ENCODE measurements at places on chromosomes 4 and X.

DNA sequence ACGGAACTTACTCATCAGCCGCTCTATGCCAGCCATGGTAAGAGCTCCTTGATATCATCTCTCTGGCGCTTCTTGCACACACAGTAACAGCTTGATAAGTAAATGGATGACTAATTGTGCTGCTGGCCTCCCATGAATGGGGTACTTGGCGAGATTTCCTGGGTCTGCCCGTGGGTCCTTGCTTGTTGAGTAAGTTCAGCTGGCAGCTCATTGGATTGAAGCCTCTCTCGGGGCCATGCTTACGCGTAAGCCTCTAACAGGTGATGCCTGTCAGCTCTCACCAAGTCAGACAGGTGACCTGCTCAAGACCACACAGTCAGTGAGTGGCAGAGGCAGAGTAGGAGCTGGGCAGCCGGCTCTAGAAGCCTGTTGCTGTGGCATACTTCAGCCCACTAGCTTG, 7.7 kb downstream of the NSG1 start:
- DNase-seq: no peak

DNA sequence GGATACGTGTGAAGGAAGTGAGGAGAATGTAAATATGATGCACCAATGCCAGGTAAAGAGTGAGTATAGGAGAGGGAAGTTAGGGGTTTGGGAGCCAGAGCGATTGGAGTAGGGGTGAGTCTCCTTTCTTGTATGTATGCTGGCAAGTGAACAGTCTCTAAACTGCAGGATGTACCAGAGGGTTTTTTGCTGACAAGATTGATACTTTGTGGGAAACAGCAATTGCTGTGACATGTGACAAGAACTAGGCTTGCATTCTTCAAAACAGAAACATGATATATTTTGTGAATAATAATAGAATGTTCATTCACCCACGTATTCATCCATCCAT, 706 bp downstream of the CHIC1 start:
- no peak for DNase-seq

GRCh38 chrX:9340598-9341290, 124.1 kb upstream of the TBL1X start:
- no peak for DNase-seq

DNA sequence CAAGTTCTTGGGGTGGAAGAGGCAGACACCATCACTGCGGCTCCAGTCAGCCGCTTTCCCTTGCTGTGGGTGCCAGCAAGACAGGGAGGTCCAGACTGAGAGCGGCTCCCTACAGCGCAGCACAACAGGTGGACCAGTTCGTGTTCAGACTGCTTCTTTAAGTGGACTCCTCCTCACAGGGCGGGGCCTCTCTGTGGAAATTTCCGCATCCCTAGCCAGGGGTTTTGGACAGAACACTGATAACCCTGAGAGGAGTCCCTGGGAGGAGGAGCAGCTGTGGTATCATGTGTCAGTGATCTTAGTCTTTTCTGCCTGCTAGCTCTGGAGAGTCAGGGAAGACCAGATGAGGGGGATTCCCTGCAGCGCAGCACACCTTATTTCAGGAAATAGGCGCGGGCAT, 48.5 kb downstream of the MAGEC2 start:
- no peak for DNase-seq

GRCh38 chr4:113646442-113646822, 115.1 kb downstream of the CAMK2D start:
- no peak for DNase-seq

DNA sequence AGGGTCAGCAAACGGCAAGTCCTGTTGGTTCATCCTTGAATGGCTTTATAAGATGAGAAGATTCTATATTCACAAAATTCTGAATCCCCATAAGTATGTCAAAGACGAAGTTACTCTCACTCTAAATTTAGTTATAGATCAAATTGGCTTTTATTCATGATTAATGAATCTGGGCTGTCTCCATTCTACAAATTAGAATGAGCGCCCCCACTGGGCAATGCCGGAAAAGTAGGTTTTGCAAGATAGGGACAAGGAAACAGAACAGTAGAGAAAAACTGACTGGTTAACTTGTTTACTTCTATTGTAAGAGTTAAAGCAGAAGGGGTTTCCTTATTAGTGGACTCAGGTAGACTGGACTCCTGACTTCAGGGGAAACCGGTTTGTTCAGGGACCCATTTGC, 100.3 kb downstream of the F11 start:
- DNase-seq: no peak

DNA sequence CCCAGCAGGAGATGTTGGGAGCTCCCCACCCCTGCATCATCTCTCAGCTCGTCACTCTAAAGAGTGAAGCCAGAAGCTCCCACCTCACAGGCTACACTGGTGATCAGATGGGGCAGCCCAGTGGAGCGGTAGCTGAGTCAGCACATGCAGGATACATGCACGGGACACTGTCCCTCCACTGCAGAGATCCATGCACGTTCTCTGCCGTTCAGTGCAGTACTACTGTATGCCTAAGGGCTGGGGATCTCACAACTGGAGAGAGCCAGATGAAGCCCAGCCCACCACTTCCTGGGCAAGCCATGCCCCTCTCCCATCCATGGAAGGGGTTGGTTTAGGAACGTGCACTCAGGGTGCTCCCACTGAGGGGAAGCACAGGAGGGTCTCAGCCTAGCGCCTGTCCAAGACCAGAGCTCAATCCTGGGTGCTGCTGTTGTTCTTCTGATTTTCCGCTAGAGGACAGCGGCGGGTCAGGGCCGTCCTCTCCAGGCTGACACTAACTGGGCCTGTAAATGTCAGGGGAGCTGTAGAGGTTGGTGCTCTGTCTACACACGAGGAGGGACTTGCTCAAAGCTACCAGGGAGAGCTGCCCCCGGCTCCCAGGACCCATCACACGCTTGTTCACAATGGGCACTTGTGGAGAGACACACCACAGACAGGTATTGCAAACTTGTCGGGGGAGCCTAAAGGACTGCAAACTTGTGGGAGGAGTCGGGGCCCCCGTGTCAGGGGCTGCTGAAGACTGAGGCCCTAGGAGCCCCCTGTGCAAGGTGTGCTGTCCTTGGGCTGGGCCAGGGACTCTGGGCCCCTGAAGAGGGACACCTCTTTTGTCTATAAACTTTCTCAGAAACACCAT, 18.2 kb upstream of the ABLIM2 start:
- peak; percentile 19 for DNase-seq

GRCh38 chrX:137119049-137119448, 85.3 kb upstream of the GPR101 start:
- DNase-seq: no peak

GRCh38 chr4:128341634-128342033, 54.0 kb upstream of the PGRMC2 start:
- no peak for DNase-seq

DNA sequence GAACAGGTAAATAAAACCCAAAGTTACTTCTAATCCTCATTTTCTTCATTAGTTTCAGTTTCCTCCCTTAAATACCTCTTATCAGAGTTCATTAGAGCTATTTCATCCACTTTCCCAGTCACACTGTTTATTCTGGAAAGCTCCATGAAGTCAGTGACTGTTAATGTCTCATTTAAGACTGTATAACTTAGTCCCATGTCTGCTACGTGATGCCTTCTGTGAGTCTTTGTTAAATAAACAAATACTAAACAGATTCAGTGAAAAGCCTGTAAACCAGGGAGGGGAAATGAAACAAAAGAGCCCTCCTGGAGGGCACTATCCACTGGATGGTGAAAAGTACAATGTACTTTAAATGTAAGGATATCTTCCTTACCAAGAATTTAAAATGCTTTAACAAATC, 24.7 kb downstream of the ACE2 start:
- DNase-seq: no peak

DNA sequence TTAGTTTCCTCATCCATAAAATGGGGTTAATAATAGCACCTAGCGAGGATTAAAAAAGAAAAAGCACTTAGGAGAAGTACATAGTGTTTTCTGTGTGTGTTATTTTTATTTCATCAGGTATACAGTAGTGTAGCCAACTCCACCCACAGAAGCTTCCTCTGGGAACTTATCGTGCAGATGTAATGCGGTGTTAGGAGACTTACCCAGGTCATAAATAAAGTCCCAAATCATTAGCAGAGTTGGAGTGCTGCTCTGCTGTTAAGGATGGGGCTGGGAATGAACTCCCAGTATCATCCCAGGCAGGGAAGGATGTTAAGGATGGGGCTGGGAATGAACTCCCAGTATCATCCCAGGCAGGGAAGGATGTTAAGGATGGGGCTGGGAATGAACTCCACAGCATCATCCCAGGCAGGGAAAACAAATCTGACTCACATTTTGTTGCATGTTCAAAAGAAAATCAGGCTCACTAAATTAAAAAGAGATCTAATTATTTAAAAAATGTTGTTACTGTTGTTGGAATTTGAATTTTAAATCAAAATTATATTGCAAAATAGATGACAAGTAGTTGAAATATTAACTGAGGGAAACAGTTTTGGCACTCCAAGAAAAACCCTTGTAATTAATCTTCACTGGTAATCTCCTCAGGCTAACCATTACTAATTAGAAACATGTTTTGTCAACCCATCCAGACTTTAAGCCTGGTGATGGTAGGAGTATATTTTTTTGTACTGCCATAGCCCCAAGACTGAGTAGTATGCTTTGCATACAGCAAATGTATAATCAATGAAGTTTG, 10.2 kb upstream of the SFRP2 start:
- no peak for DNase-seq

DNA sequence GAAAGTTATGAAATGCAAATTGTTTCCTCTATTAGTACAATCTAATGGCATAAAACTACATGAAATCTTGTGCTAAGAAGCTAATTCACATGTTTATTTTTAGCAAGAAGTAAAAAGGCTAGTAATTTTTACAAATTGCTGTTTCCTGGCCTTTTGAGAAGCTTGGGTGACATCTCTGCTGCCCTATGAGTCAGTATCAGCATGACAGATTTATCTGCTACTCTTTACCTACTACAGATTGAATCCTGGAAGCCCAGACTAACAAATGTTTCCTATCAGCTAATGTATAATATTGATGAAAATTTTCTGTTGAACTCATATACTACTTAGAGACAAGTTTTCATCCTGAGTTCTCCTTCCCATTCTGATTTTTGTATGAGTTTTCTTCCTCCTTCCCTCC, 232.4 kb downstream of the DCTD start:
- DNase-seq: no peak

GRCh38 chr4:93842601-93843252, 14.2 kb downstream of the ATOH1 start:
- no peak for DNase-seq

All from NCI-H2029 (cell line).